ENCODE measurements at places on chromosomes 6 and 20. TPM values are rescaled to one million over a fixed set of nuclear protein-coding genes. Genes with fewer than 3 reads are reported as not detected.

DYNLRB1 gene
- total RNA-seq = 199 TPM

IP6K3 gene
- total RNA-seq = 10.3 TPM

PACRG gene
- not detected for total RNA-seq

BANF2 gene
- not detected for total RNA-seq

MACROD2 gene
- total RNA-seq = 0.08 TPM

EFCAB8 gene
- total RNA-seq = 0.28 TPM

CTCFL gene
- total RNA-seq = not detected

AMD1 gene
- total RNA-seq = 193 TPM

ALDH5A1 gene
- total RNA-seq = 2.4 TPM

TUBB2B gene
- 54.1 TPM for total RNA-seq

GRCh38 chr20:43963872-43964791 lies 49.5 kb downstream of the TOX2 start:
- peak; percentile 97 for DNase-seq

DNA sequence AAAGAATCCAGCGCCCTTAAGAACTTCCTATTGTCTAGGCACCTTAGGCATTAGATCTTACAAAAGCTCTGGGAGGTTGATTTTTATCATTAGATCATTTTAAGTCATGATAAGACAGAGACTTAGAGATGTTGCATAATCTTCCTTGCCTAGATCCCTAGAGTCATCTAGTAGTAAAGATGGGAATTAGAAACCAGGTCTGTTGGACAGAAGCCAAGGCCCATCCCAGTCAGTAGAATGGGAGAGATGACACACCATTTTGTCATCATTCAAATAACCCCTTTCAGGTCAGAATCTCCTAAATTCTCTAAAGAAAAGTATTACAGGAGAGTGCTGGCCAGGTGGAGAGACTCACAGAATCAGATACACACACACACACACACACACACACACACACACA lies 579.1 kb downstream of the BMP2 start:
- DNase-seq = no peak

GRCh38 chr20:55514531-55514930 lies 490.8 kb downstream of the CBLN4 start:
- no peak for DNase-seq

DNA sequence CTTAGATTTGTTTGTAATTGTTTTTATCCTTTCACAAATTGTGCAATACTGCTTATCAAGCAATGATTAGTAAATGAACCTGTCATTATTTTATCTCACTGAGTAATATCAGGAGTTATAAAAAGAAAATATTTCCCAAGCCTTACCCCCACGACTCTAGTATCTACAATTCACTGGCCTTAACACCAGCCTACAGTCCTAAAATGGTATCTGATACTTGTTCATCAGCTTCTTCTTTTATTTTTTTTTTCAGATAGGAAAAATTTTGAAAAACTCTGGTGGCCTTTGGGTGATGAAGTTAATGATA lies 160.8 kb upstream of the FOXA2 start:
- no peak for DNase-seq

- no peak for DNase-seq
Observed at GRCh38 chr6:37047689-37048402, 42.4 kb downstream of the FGD2 start.

- DNase-seq = peak; percentile 82
Observed at GRCh38 chr20:23156170-23156841, 70.2 kb upstream of the CD93 start.

GRCh38 chr6:116234689-116235088 lies 19.2 kb downstream of the TSPYL4 start:
- no peak for DNase-seq

- no peak for DNase-seq
Observed at GRCh38 chr20:19967445-19967844, 49.7 kb upstream of the NAA20 start.

GRCh38 chr6:81838031-81838430 lies 85.5 kb upstream of the TENT5A start:
- DNase-seq = no peak

- DNase-seq = no peak
Observed at GRCh38 chr20:45452238-45452637, 17.3 kb upstream of the WFDC2 start.

GRCh38 chr6:132458887-132459604 lies 53.9 kb downstream of the STX7 start:
- DNase-seq = peak; percentile 14

DNA sequence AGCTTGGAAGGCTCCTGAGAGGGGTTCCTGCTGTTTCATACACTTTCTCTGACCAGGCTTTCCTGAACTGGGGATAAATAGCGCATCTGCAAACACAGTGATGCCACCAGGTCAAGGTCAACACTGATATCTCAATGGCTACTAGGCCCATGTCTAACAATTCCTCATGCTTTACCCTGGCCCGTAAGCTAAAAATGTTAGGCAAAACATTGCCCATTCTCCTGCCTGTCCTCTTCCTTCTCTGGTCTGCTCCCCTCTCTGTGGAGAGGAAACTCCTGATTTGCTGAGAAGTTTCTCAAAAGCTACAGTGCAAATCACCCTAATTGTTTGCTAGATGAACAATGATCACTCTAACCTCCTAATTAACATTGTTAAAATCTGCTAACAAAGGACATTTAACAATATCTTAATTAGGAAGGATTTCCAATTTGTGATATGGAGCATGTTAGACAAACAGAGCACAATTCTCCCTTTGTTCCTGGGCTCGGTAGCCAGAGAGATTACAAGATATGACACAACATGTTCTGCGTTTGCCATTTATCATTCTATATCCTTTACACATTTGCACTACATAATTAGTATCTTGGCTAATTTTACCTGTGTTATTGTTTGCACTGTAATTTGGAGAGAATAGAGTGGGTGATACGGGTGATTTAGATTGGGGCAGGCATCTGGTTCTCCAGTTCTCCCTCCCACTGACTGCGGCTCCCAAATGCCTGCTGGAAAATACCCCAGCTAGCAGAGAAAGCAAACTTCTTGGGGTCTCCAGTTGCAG lies 266.8 kb downstream of the CD83 start:
- DNase-seq = no peak

- DNase-seq = no peak
Observed at GRCh38 chr20:32645134-32645533, 28.6 kb downstream of the C20orf203 start.

DNA sequence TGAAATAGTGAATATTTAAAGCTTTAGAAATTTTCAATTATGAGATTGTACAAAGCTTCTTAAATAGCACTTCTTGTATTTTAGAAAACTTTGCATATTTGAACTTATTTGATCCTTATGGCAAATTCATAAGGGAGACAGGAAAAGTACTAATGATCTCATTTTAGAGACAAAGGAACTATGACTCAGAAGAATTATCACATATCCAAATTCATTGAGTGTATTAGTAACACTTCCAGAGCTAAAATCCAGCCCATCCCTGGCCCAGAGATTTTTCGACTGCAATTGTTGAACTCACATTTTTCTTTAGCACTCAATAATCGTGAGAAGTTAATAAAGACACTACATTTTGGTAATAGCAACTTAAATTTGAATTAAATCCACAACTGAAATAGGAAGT lies 704.3 kb downstream of the EPM2A start:
- DNase-seq = no peak

- peak; percentile 45 for DNase-seq
Observed at GRCh38 chr6:151681433-151682059, 125.9 kb upstream of the ESR1 start.

- no peak for DNase-seq
Observed at GRCh38 chr20:15818651-15819071, 754.6 kb downstream of the KIF16B start.

- no peak for DNase-seq
Observed at GRCh38 chr20:21386111-21386510, 11.2 kb downstream of the NKX2-4 start.

GRCh38 chr6:45709781-45710220 lies 305.9 kb downstream of the CLIC5 start:
- no peak for DNase-seq

DNA sequence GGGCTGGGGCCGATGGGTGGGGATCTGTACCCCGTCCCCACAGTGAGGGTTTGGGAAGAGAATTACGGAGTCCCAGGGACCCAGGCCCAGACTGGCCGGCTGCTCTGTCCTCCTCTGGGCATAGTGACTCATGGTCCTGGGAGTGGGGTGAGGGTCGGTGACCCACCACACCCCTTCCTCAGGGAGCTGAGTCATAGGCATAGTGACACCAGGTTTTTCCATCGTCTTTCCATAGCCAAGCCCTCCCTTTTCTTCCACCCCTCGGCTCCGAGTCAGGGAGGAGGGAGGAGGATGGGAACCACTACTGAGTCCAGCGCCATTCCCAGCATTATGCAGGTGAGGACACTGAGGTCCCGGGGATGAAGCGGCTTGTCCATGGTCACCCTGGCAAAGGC lies 8.9 kb downstream of the CYP21A2 start:
- no peak for DNase-seq

DNA sequence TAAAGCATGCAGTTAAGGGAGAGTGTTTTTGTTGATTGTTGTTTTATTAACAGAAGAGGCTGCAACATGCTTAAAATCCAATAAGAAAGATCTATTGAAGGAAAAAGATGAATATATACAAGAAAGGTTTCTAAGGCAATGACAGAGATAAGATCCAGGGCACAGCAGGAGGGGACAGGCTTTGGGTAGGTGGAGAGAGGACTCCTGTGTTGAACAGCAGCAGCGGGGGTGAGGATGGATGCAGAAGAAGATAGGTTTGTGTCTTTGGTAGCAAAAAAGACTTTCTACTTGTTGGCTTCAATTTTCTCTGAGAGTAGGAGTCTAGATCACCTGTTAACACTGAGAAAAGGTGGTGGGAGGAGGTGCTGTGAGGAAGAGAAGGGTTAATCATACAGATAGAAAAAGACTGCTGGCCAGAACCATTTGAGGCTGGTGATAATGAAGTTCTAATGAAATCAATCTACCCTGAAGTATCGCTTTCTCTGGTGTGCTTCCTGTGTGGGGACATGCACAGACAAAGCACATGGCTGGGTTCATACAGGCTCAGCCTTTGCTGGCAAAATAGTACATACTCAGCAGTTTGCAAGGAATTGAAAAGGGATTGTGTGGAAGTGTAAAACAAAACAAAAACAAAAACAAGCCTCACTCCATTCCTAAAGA lies 17.2 kb upstream of the DST start:
- DNase-seq = no peak

- DNase-seq = no peak
Observed at GRCh38 chr20:50915424-50915823, 15.8 kb downstream of the ADNP start.

GRCh38 chr6:111050261-111051023 lies 36.9 kb upstream of the SLC16A10 start:
- DNase-seq = no peak

GRCh38 chr6:40669343-40669742 lies 82.2 kb upstream of the LRFN2 start:
- no peak for DNase-seq

- DNase-seq = no peak
Observed at GRCh38 chr6:144064402-144065212, 30.8 kb downstream of the SF3B5 start.

GRCh38 chr20:35978041-35978513 lies 9.7 kb downstream of the CNBD2 start:
- no peak for DNase-seq

GRCh38 chr6:16446273-16446672 lies 207.9 kb downstream of the GMPR start:
- no peak for DNase-seq

- peak; percentile 80 for DNase-seq
Observed at GRCh38 chr20:50052550-50053361, 60.2 kb downstream of the UBE2V1 start.

DNA sequence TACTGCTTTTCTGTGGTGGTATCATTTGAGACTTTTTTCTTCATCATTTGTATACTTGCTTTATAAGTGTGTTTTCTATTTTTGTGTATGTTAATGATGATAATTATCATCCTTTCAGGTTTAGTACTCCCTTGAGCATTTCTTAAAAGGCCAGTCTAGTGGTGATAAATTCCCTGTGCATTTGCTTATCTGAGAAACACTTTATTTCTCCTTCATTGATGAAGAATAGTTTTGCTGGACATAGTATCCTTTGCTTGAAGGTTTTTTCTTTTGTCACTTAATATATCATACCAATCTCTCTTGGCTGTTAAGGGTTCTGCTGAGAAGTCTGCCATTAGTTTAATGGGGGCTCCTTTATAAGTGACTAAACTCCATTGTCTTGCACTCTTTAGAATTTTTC lies 123.2 kb upstream of the IRAK1BP1 start:
- DNase-seq = no peak

DNA sequence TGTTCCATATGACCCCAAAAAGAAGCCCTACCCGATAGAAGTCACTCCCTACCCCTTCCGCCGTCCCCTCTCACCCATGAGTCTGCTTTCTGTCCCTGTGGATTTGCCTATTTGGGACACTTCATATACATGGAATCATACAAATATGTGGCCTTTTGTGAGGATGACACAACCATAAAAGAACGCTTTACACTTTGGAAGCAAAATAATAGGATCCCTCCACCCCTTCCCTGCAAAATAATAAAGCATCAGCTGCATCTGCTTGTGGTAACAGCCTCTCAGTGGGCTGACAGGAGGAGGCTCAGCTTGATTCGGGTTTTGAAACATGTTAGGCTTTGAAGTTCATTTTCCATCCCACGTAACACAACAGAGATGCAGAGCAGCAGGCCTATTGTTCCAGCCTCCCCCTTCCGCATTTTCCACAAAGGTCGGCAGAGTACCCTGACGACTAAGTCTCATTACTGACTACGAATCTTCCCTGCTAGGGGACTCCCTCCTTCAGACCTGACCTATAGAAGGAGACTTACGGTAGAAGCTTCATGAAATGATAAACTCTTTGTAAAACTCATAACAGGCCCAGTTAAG lies 99.1 kb downstream of the ALDH8A1 start:
- DNase-seq = no peak

GRCh38 chr6:83472767-83473166 lies 39.6 kb upstream of the PRSS35 start:
- DNase-seq = no peak

DNA sequence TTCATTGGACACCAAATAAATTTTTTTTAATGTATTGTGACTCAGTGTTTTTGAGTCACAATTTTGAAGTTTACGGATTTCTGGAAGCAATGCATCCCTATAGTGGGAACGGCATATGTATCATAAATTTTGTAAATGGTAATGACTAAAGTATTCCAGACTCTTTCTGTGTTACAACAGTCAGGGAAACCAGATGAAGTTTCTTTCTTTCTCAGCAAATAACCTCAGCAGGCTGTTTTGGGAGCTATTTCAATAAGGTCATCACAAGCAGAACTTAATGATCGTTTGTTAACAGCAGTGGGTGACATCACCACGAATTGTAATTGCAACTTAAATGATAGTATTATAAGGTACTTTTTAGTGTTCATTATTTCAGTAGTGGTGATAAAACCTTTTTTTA lies 52.0 kb downstream of the HIVEP1 start:
- no peak for DNase-seq
